AG08395 (cell line): ENCODE measurements at places on chromosomes 7 and 10.

- DNase-seq = no peak
Measured at GRCh38 chr7:100680576-100681271, 7.2 kb downstream of the GNB2 start.

GRCh38 chr7:77827999-77828398 lies 29.4 kb downstream of the PHTF2 start:
- no peak for DNase-seq

DNA sequence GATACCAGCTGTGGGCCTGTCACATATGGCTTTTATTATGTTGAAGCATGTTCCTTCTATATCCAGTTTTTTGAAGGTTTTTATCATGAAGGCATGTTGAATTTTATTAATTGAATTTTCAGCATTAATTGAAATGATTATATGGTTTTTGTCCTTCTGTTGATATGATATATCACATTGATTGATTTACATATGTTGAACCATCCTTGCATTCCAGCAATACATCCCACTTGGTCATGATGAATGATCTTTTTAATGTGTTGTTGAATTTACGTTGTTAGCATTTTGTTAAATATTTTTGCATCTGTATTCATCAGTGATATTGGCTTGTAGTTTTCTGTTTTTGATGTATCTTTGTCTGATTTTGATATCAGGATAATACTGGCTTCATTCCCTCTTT lies 21.2 kb downstream of the PRSS37 start:
- DNase-seq = no peak

DNA sequence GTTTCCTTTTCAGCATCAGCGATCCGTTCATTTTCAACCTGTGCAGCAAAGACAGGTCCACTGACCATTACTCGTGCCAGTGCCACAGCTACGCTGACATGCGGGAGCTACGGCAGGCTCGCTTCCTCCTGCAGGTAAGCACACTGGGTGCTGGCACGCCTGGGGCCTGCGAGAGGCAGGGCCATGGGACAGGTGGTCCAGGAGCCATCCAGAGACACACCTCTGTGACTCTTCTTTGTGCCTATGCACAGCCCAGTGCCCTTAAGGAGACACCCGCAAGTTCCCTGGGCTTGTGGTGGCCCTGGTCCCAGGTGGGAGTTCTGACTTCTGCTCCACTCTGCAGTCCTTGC lies 42.2 kb downstream of the LRRC18 start:
- no peak for DNase-seq

- no peak for DNase-seq
Measured at GRCh38 chr7:97731736-97732564, at the start of gene TAC1. Gene TAC1, plus strand, starts transcription at chr7:97732086. Its CDS starts 527 bp downstream, at chr7:97732613.

DNA sequence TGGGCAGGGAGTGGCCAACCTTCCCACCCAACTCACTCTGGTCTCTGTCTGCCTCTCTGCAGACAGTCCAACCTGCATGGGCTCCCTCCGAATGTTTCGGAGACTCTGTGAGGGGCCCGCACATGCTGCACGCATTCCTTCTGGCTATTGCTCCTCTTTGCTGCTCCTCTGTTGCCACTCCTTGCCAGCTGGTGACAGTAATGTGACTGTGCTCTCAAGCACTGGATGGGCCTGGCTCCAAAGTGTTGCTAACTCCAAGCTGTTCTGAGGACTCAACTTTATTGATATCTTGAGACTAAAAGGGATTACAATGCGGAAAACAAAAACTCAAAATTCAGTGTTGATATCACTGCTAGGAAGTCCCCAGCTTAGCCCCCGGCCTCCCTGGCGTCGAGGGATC lies 105.4 kb upstream of the KIF5B start:
- no peak for DNase-seq

GRCh38 chr10:5977471-5978229 lies at the start of gene IL15RA:
Gene IL15RA, minus strand, starts transcription at chr10:5977543. Its CDS starts 51 bp downstream, at chr10:5977492.
- peak; percentile 79 for DNase-seq

DNA sequence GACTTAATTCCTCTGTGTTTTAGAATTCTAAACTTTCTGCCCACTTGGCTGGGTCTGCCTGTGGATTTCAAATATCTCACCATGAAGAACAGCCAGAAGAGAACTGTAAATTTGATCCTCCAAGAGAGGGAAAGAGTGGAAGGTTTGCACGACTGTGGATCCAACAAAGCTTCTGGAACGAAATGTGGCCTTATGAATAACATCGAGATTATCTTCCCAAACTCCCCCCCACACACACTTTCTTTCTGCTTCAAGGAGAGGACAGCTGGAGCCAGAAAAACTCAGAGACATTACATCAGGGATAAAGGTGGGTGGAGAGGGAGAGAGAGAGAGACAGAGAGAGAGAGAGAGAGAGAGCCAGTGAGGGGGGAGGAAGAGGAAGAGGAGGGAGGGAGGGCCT lies 570.1 kb upstream of the MGMT start:
- DNase-seq = no peak

- DNase-seq = no peak
Measured at GRCh38 chr7:129122751-129123509, 21.6 kb upstream of the TSPAN33 start.

DNA sequence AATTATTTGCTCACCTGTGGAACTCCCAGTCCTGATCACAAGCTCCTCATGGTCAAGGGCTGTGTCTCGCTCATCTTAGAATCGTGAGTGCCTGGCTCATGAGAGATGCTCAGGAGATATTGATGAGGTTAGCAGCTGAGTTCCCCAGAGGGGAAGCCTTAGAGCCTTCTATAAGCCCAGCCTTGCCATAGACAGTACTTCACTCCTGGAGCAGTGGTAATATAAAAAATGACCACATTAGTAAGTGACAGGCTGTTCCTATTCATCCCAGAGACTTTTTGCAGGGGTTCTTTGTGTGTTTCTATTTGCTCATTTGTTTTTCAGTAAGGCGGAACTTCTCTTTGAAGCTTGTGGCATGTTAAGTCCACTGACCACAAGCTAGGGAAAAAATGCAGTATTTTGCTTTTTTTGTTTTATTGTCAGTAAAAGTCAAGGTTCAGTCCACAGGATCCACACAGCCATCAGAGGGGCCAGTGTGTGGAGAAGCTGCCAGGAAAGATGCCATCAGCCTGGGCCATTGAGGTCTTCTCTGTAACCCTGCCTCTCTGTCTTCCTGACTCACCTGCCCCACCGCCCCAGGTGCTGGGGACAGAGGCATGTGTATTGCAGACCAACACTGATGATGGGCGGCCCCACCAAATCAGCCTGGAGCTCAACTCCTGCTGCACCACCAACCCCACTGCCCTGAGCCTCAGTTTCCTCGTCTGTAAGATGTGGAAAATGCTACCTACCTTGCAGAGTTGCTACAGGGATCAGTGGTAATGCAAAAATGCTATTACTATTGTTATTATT lies 36.4 kb upstream of the JCAD start:
- DNase-seq = no peak

- no peak for DNase-seq
Measured at GRCh38 chr10:23535381-23535780, 96.5 kb downstream of the OTUD1 start.

DNA sequence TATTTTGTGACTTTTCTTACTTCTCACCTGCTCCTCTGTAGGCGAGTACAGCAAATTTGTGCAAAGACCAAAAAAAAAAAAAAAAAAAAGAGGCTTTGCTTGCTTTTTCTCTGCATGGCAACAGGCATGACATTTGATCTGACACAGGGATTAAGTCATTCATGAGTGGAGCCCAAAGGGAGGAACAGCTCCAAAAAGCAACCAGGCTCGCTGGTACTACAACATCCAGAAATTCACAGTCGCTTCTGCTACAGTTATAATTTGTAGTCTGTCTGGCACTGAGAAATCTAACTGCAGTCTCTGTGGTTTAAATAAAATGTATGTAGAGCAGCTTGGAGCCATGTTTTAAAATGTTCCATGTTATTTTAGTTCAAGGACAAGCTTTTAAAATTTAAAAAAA lies 31.7 kb downstream of the MKX start:
- peak; percentile 58 for DNase-seq

- no peak for DNase-seq
Measured at GRCh38 chr7:109582211-109582610, 1012.5 kb downstream of the DNAJB9 start.

DNA sequence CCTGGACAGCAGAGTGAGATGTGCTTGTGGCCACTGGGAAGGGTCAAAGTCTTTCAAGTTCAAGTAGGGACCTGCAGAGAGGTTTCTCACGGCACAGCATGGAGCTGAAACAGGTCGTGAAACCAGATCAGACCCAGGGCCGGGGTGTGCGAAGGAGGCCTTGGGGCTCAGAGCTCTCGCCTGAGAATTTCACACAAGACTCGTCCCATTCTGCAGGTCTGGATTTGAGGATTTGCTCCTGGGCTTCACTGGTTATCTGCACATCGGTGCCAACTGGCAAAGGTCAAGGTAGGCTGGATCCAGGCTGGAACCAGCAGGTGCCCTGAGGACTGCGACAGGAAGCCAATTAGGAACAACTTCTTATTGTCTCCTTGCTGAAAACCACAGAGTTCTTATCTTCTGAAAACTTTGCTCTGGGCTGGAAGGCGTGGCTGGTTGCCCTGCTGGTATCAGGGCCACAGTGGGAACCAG lies 24.0 kb upstream of the GTF2I start:
- no peak for DNase-seq

DNA sequence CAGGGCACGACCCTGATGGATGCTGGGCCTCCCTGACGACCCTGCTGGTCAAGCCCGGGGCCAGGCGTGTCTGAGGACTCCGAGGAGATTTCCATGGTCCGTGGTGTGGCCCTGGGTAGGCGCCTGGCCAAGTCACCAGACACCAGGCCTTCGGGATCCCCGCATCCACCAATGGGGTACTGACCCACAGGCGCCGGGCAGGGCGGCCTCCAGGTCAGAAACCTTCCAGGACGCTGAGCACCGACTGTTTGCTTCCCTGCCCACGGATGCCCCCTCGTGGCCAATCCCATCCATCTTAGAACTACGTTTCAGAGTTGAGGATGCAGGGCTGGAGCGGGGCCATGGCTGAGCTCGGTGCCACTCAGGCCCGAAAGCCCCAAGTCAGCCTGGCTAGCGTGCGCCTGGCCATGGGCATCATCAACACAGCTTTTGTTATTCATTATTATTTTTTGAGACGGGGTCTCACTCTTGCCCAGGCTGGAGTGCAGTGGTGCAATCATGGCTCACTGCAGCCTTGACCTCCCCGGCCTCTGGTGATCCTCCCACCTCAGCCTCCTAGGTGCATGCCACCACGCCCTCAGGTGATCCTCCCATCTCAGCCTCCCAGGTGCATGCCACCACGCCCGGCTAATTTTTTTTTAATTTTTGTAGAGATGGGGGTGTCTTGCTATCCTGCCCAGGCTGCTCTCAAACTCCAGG lies 7.1 kb upstream of the AMZ1 start:
- DNase-seq = peak; percentile 88

GRCh38 chr10:74437822-74438221 lies 286.8 kb downstream of the ADK start:
- DNase-seq = peak; percentile 53

- no peak for DNase-seq
Measured at GRCh38 chr7:10646194-10646593, 327.5 kb upstream of the PHF14 start.

DNA sequence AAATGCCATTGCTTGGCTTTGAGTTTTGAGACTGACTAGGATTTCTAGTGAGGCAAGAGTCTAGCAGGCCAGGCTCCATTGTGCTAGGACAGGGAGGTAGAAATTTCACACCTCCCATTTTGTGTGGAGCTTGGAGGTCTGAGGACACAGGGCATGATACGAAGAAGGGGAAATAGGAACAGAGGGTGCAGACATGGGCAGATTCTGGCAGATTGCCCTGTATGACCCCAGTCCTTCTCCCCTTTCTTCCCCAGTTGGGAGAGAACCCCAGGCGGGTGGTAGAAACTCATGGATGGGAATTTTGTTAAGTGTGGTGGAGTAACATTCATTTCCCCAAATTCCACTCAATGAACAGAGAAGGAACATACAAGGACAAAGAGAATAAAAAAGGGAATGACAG lies 54.4 kb downstream of the RAMP3 start:
- no peak for DNase-seq

DNA sequence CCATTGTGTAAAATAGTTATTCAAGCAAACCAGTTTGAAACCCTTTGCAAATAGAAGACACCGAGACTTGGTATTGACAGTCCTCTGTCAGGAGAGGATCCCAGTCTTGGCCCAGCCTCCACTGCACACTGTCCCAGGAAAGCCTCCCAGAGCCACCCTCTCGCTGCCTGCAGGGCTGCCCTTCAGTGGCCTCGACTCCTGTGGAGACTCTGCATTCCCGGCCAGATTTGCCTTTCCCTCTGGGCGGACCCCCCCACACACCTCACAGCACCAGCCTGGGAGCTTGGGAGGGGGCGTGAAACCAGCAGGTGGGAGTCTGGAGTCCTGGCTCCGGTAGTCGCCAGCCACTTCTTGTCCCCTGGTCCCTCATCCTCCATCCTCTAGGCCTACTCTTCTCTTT lies 48.7 kb downstream of the GRK5 start:
- no peak for DNase-seq

DNA sequence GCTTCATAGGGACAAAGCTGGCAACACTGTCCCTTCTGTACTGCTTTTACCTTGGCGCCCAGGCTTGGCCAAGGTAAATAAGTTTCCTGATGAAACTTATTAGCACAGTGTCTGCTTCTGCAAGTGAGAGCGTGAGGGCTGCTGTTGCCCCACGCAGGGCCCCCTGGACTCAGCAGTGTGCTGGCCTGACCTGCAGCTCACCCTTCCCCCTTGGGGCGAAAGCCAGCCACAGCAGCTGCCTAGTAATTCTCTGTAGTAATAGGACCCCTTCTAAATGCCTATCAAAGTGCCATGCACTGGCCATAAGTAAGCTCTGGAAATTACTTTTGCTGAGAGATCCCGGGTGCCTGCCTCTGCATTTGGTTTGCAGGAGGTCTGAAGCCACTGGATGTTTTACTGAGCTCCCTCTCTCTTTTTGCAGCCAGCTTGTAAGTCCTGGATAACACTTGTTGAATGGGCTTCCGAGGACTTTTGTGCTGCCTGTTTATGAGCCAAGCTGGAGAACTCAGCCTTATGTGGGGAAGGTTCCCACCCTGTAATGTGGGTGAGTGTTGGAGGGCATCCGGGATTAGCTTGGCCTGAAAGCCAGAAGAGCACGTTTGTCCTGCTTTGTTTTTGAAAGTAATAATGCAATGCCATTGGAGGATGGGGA lies 293.9 kb downstream of the C7orf25 start:
- no peak for DNase-seq

GRCh38 chr7:50068850-50069551 lies 24.0 kb downstream of the ZPBP start:
- DNase-seq = no peak

GRCh38 chr10:131677671-131678070 lies 223.1 kb upstream of the PPP2R2D start:
- no peak for DNase-seq

- DNase-seq = no peak
Measured at GRCh38 chr10:111481866-111482265, 405.0 kb downstream of the ADRA2A start.

DNA sequence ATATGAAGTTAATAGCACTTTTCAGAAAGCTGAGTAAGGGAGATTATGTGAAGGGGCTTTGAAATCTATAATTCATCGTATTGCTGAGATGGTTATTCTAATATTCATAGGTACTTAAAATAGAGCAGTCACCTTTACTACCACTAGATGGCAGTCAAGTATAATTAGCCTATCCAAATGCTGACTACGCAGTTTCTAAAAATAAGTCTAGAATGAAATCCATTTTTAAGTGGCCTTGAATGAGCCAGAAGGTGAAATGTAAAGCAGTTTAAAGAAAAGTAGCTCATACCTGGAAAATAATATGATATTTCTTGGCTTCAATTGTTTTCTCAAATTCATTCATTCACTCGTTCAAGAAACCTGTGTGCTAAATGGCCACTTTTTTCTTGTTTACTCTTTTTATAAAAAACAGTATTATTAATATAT lies 1277.1 kb downstream of the GATA3 start:
- DNase-seq = peak; percentile 68

GRCh38 chr7:70525991-70526390 lies 606.0 kb upstream of the GALNT17 start:
- no peak for DNase-seq

GRCh38 chr10:43407148-43407575 lies 1.8 kb downstream of the HNRNPF start:
- peak; percentile 61 for DNase-seq
